Omental fat pad (tissue), 4 donors: ENCODE measurements at places on chromosomes 1 and 21.

- no peak for DNase-seq
Observed at GRCh38 chr21:15601390-15601789, 128.4 kb upstream of the USP25 start.

GRCh38 chr1:2890221-2890850 lies 88.8 kb upstream of the TTC34 start:
- no peak for DNase-seq

- DNase-seq: no peak
Observed at GRCh38 chr1:46948629-46949416, 7.5 kb upstream of the CYP4A11 start.

DNA sequence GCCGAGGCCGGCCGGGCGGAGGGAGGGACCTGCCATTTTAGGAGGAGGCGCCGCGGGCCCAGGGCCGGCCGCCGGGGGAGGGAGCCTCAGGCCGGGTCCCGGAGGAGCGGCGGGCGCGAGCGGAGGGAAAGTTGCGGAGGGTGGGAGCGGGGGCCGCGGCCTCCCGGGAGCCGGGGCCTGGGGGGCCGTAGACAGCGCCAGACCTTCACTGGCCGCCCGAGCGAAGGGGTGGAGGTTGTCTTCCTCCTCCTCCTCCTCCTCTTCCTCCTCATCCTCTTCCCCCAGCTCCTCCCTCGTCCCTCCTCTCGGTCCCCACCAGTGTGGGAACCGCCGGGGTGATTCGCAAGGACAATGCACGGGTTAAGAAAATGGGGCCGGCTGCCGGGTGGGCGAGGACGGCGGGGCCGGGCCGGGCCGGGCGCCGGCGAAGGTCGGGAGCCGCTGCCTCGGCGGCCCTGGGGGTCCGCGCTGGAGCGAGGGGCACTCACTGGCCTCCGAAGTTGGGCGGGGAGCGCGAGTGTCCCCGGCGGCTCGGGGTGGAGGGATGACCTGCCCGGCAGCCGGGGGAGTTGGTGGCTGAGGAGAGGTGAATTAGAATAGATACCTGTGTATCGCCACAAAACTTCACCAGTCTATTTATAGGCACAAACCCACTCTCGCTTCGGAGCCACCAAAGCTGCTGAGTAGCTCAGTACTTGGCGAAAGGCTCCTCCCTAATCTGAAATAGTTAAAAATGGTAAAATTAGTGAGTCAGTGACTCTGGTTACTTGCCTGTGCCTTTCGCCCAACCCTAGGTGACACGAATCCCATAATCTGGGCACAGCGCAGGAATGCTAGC lies 1.3 kb downstream of the DYRK1A start:
- no peak for DNase-seq

DNA sequence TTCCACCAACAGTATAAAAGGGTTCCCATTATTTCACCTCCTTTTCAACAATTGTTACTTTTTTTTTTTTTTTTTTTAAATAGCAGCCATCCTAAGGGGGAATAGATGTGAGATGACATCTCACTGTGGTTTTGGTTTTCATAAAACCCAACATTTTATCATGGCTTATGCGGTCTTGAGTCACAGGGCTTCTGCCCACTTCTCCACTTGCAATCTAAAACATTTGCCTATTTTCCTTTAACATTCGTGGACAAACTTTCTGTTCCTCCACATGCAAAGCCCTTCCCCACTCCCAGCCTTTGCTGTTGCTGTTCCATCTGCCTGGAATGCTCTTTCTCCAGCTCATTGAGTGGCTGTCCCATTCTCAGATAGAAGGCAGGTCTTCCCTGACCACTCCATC lies 239.7 kb upstream of the KCNK2 start:
- DNase-seq: no peak

GRCh38 chr1:168235548-168235885 lies 9.7 kb downstream of the SFT2D2 start:
- no peak for DNase-seq

DNA sequence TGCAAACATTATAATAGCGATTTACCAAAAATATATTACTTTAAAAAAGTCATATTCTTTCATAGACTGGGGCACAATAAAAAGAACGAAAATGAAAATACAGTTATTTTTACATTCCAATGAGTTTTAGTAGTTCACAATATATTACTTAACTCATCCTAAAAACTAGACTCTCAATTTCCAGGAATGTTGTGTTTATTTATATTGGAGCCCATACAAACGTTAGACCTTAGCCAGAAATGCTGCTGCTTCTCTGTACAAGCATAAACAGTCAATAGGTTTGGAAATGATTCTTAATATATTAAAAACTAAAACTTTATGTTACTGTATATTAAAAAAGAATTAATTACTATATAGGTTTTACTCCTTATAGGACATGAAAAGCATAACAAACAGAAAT lies 302.3 kb downstream of the BRINP3 start:
- no peak for DNase-seq

GRCh38 chr1:174956976-174957375 lies 42.8 kb upstream of the CACYBP start:
- DNase-seq: no peak

DNA sequence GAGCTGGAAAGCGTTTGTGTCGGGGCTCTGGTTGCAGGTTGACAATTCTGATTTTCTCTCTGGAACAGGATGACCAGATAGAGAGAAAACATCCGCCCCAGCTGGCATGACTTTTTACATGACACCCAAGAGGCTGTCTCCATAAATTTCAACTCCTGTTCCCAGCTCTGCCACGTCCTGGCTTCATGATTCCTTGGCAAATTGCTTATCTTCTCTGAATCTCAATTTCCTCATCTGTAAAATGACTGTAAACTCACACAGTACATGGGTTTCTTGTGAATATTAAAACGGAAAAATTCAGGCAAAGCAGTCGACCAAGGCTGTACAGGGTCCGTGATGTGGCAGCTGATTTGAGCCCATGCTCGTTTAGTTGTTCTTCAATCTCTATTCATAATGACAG lies 572.7 kb downstream of the AJAP1 start:
- DNase-seq: no peak

- DNase-seq: no peak
Observed at GRCh38 chr1:162040657-162041056, 17.0 kb upstream of the OLFML2B start.

DNA sequence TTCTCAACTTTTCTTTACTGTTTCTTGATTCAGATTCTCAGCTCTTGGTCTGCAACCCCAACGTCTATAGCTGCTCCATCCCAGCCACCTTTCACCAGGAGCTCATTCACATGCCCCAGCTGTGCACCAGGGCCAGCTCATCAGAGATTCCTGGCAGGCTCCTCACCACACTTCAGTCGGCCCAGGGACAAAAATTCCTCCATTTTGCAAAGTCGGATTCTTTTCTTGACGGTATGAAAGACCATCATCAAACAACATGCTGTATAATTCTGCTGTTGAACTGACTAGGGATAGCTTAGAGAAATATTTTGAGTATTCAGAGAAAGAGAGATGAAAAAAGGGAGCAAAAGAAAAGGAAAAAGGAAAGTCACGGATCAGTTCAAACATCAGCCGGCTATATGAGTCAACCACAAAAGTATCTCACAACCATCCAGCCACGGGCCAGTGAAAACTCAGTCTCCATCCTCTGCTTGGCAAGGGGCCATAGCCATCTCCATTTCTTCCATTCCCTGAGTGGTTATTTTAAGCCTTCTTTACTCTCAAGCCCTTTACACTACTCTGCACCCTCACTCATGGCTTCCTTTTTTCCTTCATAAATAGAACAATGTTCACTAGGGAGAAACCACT lies 14.1 kb downstream of the DNASE2B start:
- DNase-seq: no peak
